ENCODE measurements at places on chromosomes 3 and 15.

GRCh38 chr3:12670365-12671119 lies 6.6 kb upstream of the RAF1 start:
- DNase-seq, result no peak

- no peak for DNase-seq
Observed at GRCh38 chr3:150363420-150363819, 44.7 kb upstream of the TSC22D2 start.

DNA sequence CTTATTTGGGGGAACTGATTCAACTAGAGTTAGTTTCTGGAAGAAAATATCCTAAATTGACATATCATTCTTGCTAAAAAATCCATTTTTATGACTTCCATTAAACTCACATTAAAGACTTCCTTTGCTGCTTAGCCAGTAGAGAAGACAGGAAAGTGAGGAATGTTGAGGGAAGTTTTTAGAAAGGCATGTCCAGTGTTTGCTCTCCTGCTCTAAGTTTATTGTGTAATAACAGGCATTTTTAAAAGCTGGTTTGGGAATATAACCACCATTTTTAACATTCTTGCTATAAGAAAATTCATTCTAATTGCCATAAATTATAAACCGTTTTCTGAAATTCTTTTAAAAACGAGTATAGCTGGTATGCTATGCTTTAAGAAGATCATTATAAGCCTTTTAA lies 428.0 kb downstream of the RAP2B start:
- DNase-seq, result no peak

- DNase-seq, result no peak
Observed at GRCh38 chr3:14663396-14664135, 11.4 kb upstream of the C3orf20 start.
